Endodermal cell (in vitro differentiated cells): ENCODE measurements at places on chromosomes 7 and 10. TPM values are rescaled to one million over a fixed set of nuclear protein-coding genes. Genes with fewer than 3 reads are reported as not detected.

The CDK14 gene
- 8.7 and 11.4 TPM in 2 replicates for total RNA-seq

The PRPS1L1 gene
- total RNA-seq: not detected in 2 replicates

The GNAT3 gene
- not detected in 3 replicates for total RNA-seq

The GRID2IP gene
- total RNA-seq: 4.5 to 4.9 TPM (median 4.9 TPM) in 3 replicates

The AS3MT gene
- 20.2 to 22.6 TPM (median 20.9 TPM) in 3 replicates for total RNA-seq

The COL28A1 gene
- total RNA-seq: 1.1 and 1.2 TPM in 2 replicates

The CARD11 gene
- total RNA-seq: 10.8 and 14.8 TPM in 2 replicates

The CXCL12 gene
- 13.5 and 14.5 TPM in 2 replicates for total RNA-seq

The EPDR1 gene
- 2.7 and 3.4 TPM in 2 replicates for total RNA-seq

The SPOCK2 gene
- 1.6 and 2.3 TPM in 2 replicates for total RNA-seq

The DPYSL4 gene
- 5.1 to 70.4 TPM (median 7.7 TPM) in 3 replicates for total RNA-seq

The RNLS gene
- total RNA-seq: 9.5 and 12.3 TPM in 2 replicates

The AKR1C4 gene
- total RNA-seq: not detected in 2 replicates

The DYNC1I1 gene
- 6.0 and 6.5 TPM in 2 replicates for total RNA-seq

The ACTR3C gene
- total RNA-seq: not detected in 3 replicates

The ACSM6 gene
- not detected in 2 replicates for total RNA-seq
